ENCODE measurements at places on chromosomes 1 and 21.

DNA sequence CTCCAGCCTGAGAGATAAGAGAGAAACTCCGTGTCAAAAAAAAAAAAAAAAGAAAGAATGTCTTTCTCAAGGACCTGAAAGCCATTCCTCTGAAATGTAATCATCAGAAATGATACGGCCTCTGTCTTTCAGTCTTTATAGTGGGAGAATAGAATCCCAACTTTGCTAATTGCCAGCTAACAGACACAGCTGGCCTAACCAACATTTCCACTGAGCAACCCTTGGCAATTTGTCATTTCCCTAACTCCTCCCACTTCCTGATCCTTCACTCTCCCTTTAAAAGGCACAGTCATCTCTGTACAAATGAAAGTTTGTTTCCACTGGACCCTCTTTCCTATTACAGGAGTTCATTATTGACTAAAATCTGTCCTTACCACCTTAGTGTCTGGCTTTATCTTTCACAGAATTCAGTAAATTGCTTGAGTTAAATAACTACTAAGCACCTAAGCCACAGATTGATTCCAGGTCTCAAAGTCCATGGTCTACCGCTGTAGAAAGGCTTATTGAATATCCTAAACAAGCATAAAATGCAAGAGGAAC, 4.3 kb upstream of the CBR1 start:
- no peaks in the 10 kb centered on the region for H3K27me3 ChIP-seq
- no peak for DNase-seq
- no peak overlapping the region for H3K27ac ChIP-seq
- H3K36me3 ChIP-seq, result no peaks in the 10 kb centered on the region
- H3K4me3 ChIP-seq, result no peak overlapping the region

DNA sequence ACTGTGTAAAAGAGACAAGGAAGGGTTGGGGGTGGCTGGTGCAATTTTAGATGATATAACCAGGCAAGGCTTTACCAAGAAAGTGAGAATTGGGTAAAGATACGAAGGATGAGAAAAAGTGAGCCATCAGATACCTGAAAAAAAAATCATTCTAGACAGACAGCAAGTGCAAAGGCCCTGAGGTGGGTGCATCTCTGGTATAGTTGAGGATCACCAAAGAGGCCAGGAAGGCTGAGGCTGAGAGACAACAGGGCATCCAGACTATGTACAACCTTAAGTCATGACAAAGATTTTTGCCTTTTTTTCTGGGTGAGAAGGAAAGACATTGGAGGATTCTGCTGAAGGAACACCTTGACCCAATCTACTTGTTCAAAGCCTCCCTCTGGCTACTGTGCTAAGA, 29.9 kb downstream of the RXRG start:
- no peaks in the 10 kb centered on the region for H3K4me1 ChIP-seq
- no peak for DNase-seq
- H3K36me3 ChIP-seq, result no peaks in the 10 kb centered on the region
- H3K27ac ChIP-seq, result no peak overlapping the region
- no peak overlapping the region for H3K4me3 ChIP-seq

DNA sequence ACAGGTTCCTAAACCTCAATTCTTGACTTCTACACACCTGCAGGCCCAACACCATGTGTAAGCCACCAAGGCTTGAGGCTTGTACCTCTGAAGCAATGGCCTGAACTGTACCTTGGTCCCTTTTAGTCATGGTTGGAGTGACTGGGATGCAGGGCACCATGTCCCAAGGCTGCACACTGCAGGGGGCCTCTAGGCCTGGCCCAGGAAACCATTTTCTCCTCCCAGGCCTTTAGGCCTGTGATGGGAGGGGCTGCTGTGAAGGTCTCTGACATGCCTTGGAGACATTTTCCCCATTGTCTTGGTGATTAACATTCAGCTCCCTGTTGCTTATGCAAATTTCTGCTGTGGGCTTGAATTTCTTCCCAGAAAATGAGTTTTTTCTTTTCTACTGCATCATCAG, 75.8 kb upstream of the ZNF678 start:
- H3K4me1 ChIP-seq, result no peaks in the 10 kb centered on the region
- H3K27me3 ChIP-seq, result no peaks in the 10 kb centered on the region

GRCh38 chr1:227002531-227003049, 62.5 kb downstream of the COQ8A start:
- H3K4me1 ChIP-seq, result no peaks in the 10 kb centered on the region
- no peak overlapping the region for H3K27ac ChIP-seq

- peak overlapping the region; percentile 75 for H3K4me3 ChIP-seq
- no peak for DNase-seq
- H3K4me1 ChIP-seq, result peaks cover 4% of the 10 kb centered on the region
- no peaks in the 10 kb centered on the region for H3K36me3 ChIP-seq
- peak overlapping the region; percentile 99 for H3K27ac ChIP-seq
These were observed 797 bp upstream of the USP1 start for GRCh38 chr1:62436039-62436465.

DNA sequence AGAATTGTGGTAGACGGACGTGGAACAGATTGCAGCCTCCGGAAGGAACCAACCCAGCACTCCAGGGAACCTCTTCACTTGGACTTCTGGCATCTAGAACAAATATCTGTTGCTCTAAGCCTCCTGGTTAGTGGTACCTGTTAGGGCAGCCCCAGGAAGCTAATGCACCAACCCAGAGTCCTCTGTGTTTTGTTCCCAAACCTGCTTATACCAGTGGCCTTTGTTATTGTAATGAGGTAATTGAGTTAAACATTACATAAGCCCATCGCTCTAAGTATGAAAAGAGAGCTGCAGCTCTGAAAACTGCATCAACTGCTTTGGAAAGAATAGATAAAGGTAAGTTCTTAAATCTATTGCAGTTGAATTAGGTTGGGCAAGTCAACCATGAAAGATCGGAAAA, 516.7 kb downstream of the NPHP4 start:
- H3K36me3 ChIP-seq, result no peaks in the 10 kb centered on the region
- H3K4me1 ChIP-seq, result no peaks in the 10 kb centered on the region
- no peaks in the 10 kb centered on the region for H3K27me3 ChIP-seq
- no peak overlapping the region for H3K4me3 ChIP-seq

DNA sequence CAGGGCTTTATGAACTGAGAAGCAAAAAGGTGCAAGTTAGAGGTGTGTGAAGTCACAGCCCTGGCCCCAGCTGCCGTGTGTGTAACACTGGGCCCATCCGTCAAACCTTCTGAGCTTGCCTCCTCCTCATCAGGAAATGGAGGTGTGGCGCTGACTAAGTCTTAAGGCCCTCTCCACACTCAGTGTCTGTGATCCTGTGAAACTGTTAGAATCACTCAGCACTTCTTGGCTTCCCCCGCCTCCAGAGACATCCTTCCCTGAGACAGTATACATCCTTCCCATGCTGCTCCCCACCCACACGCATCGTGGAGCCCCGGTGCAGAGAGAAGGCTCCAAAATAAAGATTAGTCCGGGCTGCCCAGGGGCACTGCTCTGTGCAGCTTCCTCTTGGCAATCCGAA, 33.3 kb downstream of the LRP8 start:
- no peak overlapping the region for H3K4me3 ChIP-seq
- no peak for DNase-seq
- no peak overlapping the region for H3K27ac ChIP-seq
- H3K27me3 ChIP-seq, result no peaks in the 10 kb centered on the region

GRCh38 chr1:201255479-201256362, 27.6 kb upstream of the PKP1 start:
- no peak for DNase-seq
- no peaks in the 10 kb centered on the region for H3K27me3 ChIP-seq
- H3K4me3 ChIP-seq, result no peak overlapping the region
- no peaks in the 10 kb centered on the region for H3K36me3 ChIP-seq

DNA sequence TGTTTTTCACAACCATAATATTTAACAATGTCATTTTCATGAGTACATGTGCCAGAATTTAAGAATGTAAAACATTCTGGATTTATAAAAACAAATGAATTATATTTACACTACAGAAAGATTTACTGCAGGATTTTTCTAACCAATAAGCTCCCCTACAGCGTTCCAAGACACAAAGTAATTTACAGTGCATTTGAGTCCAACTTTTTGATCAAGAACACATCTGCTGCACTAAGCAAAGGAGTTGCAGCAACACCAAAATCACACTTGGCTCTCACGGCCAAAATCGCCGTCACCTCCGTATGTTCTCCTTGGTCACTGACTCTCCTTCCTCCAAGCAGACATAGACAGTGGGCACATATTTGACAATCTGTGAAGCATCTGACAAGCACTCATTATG, 7.7 kb downstream of the VPS26C start:
- DNase-seq, result no peak
- no peaks in the 10 kb centered on the region for H3K4me1 ChIP-seq
- H3K36me3 ChIP-seq, result no peaks in the 10 kb centered on the region
- H3K4me3 ChIP-seq, result no peak overlapping the region
- no peaks in the 10 kb centered on the region for H3K27me3 ChIP-seq

GRCh38 chr1:56933606-56934005, 32.2 kb downstream of the C8B start:
- no peaks in the 10 kb centered on the region for H3K36me3 ChIP-seq
- H3K4me3 ChIP-seq, result no peak overlapping the region
- no peaks in the 10 kb centered on the region for H3K27me3 ChIP-seq

- H3K36me3 ChIP-seq, result no peaks in the 10 kb centered on the region
- no peak overlapping the region for H3K27ac ChIP-seq
- no peak for DNase-seq
- H3K4me3 ChIP-seq, result no peak overlapping the region
These were observed 5.0 kb upstream of the KIF21B start for GRCh38 chr1:201028461-201028889.

GRCh38 chr1:165863346-165863745, 35.9 kb downstream of the UCK2 start:
- no peak for DNase-seq
- H3K27me3 ChIP-seq, result no peaks in the 10 kb centered on the region

GRCh38 chr1:234962340-234962989, 166.2 kb downstream of the TOMM20 start:
- H3K4me3 ChIP-seq, result no peak overlapping the region
- peaks cover under 1% of the 10 kb centered on the region for H3K4me1 ChIP-seq
- H3K27ac ChIP-seq, result no peak overlapping the region
- no peaks in the 10 kb centered on the region for H3K36me3 ChIP-seq

- no peaks in the 10 kb centered on the region for H3K27me3 ChIP-seq
- H3K27ac ChIP-seq, result no peak overlapping the region
- no peaks in the 10 kb centered on the region for H3K36me3 ChIP-seq
- no peak for DNase-seq
These were observed 98.1 kb upstream of the NFIA start for GRCh38 chr1:60984062-60984799.

DNA sequence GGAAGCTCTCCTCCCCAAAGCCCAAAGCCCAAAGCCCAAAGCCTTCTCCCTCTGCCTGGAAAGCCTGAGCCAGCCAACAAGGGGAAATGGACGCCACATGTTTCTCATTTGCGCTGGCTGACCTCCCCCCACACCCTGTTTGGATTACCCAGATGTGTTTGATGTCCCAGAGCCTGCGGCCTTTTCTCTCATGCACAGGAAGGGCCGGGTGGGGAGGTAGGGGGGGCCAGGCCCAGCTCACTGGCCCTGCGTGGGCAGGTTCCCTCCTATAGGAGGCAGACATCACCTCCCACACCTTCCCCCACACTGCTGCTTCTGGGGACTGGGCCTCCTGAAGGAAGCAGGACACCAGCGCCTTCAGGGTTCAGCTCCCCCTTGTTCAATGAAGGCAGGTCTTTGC, 116.3 kb downstream of the NAV1 start:
- peak; percentile 31 for DNase-seq
- H3K27ac ChIP-seq, result no peak overlapping the region
- H3K4me3 ChIP-seq, result no peak overlapping the region
- H3K36me3 ChIP-seq, result no peaks in the 10 kb centered on the region

- no peaks in the 10 kb centered on the region for H3K36me3 ChIP-seq
- no peak for DNase-seq
- H3K27ac ChIP-seq, result no peak overlapping the region
- no peaks in the 10 kb centered on the region for H3K4me1 ChIP-seq
- H3K4me3 ChIP-seq, result no peak overlapping the region
These were observed 1.8 kb upstream of the SERBP1 start for GRCh38 chr1:67431869-67432578.

- DNase-seq, result no peak
- H3K4me3 ChIP-seq, result no peak overlapping the region
- H3K27me3 ChIP-seq, result no peaks in the 10 kb centered on the region
- no peaks in the 10 kb centered on the region for H3K36me3 ChIP-seq
- H3K4me1 ChIP-seq, result no peaks in the 10 kb centered on the region
These were observed 26.2 kb downstream of the MPZL1 start for GRCh38 chr1:167747988-167748387.

GRCh38 chr1:226884966-226885820, 14.8 kb downstream of the PSEN2 start:
- H3K4me1 ChIP-seq, result no peaks in the 10 kb centered on the region
- DNase-seq, result no peak
- H3K27me3 ChIP-seq, result no peaks in the 10 kb centered on the region
- H3K27ac ChIP-seq, result no peak overlapping the region

DNA sequence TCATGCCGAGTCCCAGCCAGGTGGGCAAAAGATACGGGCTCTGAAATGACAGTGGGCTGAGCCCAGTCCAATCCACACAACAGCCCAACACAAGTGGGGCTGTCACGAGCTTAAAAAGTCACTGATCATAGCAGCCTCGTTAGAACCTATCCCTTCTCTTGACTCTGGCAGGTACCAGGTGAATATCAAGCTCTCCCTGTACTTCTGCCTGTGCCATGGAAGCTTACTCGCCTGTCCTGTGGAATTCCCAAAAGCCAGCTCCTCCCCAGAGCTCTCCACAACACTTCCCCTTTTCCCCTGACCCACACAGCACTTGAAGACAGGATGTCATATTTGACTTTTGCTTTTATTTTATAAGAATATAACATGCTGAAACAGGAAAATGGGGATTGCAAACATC, 5.9 kb downstream of the RGS16 start:
- no peak overlapping the region for H3K4me3 ChIP-seq
- H3K27ac ChIP-seq, result no peak overlapping the region
- no peak for DNase-seq
- no peaks in the 10 kb centered on the region for H3K27me3 ChIP-seq
- peaks cover 15% of the 10 kb centered on the region for H3K36me3 ChIP-seq
- peaks cover 7% of the 10 kb centered on the region for H3K4me1 ChIP-seq

- DNase-seq, result peak; percentile 75
- no peaks in the 10 kb centered on the region for H3K36me3 ChIP-seq
- H3K4me3 ChIP-seq, result peak overlapping the region; percentile 67
- H3K27ac ChIP-seq, result no peak overlapping the region
- peaks cover 3% of the 10 kb centered on the region for H3K4me1 ChIP-seq
- no peaks in the 10 kb centered on the region for H3K27me3 ChIP-seq
These were observed 4.4 kb upstream of the ZNF692 start for GRCh38 chr1:248862998-248863881.

Data from mesendoderm (in vitro differentiated cells).